ENCODE measurements at places on chromosomes 4 and X.

DNA sequence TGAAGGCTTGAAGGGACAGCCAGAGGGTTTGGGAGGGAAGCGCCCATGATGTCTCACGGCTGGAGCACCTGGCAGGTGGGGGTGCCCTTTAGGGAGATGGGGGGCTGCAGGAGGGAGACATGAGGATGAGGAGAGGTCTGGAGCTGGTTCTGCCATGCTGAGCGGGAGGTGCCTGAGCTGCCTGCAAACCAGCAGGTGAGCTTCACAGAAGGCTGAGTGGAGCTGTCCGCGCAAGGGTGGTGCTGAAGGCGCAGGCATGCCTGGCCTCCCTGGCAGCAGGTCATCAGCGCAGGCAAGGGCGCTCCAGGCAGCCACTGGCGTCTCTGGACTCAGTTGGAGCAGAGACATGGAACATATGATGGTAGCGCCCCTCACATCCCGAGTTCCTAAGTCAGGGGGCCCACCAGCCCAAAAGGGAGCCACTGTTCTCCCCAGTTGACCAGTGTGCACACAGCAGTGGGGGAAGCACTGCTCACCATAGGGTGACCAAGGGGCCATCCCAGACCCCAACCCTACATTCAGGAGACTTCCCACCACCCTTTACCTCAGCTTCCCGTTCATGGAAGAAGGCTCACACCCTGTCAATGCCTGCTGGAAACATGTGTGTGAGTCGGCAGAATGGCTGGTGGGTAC, 25.8 kb downstream of the ADRA2C start:
- no peak for DNase-seq

DNA sequence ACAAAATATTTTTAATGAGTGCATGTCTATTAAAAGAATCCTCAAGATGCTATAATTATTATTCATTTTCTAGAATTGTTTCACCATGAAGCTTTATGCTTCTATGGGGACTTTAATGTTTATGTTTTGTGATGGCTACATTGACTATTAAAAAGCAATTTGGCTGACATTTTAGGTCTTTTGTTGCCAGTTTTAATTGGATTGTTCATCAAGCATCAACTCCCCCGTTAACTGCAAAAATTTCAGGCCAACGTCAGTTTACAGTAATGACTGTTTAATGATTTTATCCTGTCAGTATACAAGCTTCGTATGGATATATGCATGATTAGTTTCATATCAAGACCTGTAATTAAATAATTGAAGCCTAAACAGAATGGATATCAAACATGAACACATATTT, 422.8 kb downstream of the SH2D1A start:
- DNase-seq: no peak

DNA sequence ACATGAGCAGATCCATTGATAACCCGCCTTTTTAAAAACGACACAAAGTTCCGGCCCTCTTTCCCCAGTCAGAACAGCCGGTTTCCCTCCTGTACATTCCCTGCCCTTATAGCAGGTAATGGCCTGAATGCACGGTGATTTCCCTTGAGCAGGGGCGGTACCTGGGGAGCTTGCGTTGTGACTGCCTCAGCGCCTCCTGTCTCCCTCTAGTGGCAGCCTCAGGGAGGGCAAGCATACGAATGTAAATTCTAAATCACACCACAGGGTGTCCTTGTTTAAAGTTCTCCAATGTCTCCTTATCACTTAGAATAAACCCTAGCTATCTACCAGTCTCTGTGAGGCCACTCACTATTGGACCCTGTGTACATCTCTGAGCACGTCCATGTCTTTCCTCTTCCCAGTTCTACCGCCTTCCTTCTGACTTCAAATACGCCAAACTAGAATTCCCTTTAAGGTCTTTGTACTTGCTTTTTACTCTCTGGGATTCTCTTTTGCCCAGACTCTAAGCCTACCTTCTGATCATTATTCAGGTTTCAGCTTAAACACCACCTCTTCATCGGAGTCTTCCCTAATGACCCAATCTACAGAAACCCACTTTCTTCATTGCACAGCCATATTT, 18.4 kb upstream of the LDB2 start:
- DNase-seq: no peak

- DNase-seq: no peak
These were observed 59.9 kb downstream of the UGT2A3 start for GRCh38 chr4:68891678-68892077.

DNA sequence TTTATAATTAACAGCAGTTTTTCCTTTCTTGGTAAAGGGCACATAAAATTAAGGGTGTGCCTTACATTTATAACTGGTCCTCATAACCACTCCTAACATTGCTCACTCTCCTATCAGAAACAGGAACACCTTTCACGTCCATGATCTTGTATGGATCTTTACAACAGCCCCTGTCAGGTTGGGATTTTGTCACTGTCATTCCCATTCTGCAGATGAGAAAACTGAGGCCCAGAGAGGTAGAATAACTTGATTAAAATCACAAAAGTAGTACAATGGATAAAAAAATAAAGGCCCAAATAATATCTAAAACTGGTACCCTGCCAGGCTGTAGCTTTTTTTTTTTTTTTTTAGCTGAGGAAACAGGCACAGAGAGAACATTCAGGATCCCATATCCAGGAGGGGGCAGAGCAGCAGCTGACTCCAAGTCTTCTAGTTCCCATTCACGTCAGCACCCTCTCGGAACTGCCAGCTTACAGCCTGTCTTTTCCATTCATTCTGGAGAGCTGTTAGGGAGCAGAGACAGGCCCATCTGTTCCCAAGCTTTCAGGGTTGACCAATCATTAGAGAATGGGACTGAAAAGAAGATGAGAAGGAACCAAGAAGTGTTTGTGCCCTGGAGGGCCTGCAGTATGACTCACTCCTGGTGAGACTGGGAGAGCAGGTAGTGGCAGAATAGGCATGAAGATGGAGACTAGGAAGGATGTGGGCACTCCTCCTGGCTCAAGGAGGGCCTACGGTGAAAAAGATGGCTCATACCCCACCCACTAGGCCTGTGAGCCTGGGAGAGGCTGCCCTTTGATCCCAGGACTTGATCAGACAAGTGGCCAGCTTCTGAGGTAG, 7.3 kb downstream of the SUV39H1 start:
- DNase-seq: no peak

DNA sequence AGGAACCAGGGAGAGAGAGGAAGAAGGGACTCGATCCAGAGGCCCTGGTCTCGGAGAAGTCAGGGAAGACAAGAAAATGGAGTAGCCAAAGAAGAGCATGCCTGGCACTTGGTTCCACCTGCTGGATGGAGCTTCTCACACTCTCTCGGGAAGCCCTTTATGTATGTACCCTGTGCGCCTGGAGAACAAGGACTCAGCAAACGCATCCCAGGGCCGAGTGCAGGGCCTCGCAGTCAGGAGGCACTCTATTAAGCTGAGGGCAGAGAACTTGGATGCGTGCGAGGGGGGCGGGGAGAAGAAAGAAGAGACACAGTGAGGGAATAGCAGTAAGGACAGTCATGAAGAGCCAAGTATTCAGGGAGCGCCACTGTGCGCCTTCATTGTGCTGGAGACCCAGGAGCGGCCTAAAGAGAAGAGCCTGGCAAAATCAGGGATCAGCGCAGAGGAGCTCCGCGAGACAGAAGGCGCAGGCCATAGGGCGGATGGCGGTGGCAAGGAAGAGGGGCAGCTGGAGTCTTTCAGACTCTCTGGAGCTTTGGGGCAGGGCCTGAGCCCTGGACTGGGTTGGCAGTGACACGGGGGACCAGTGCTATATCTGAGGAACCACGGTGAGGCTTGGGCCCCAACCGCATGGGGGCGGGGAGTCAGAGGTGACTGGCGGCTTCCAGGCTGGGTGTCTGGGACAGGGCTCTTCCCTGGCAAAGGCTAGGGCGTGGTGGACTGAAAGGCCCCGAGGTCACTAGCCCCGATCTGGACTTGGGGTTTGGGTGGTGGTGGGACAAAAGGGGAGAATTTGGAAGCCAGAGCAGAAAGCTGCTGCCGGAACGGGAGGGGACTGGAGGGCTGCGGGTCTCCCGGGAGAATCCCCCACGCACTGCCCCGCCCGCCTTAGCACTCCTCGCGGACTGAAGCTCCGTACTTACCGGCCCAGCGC, 1.9 kb upstream of the SEPTIN6 start:
- DNase-seq: no peak

GRCh38 chr4:19256823-19257222, 994.9 kb upstream of the SLIT2 start:
- no peak for DNase-seq

- DNase-seq: no peak
These were observed 1118.7 kb downstream of the SH3BGRL start for GRCh38 chrX:82320569-82320968.

GRCh38 chr4:62271107-62271506, 1071.0 kb downstream of the ADGRL3 start:
- no peak for DNase-seq

- DNase-seq: no peak
These were observed 22.5 kb downstream of the TCEAL1 start for GRCh38 chrX:103651151-103651773.

GRCh38 chrX:103779141-103779789, 2.6 kb downstream of the PLP1 start:
- no peak for DNase-seq

- no peak for DNase-seq
These were observed 529 bp upstream of the UBA6 start for GRCh38 chr4:67701517-67701850.

- no peak for DNase-seq
These were observed 114.3 kb upstream of the CPEB2 start for GRCh38 chr4:14887842-14888433.

DNA sequence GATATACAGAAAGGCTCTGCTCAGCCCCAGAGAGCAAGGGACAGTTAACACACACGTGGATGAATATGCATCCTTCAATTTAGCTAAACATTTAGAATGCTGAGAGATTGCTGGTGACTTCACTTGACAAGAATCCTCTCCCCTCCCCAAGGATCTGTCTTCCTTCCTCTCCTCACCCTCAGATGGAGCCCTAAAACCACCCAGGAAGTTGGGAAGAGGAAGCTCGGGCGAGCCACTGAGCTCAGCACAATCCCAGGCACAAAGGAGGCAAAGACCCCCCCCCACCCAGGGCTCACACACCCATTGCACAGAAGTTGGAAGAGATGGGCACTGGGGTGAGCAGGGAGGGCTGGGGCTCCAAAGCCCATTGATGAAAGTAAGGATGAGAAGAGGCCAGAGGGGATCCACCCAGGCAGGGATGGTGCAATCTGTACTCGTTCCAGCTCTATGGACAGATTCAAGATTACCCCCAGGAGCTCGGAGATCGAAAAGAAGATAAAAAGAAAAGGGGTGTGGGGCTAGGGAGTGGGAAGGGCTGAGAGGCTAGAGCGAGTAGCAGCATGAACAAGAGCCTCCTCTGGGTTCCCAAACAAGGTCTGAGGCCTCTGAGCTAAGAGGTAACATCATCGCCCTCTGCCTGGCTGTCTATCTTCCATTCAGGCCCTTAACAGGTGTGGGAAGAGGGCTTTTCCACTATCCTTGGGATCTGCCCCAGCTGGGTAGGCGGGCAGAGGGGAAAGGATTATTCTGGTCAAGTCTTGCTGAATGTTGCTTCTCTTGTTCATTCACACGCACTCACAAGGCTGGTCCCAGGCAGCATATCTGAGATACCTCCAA, 1.2 kb downstream of the TFE3 start:
- peak; percentile 36 for DNase-seq

GRCh38 chr4:8646296-8647093, 53.9 kb downstream of the CPZ start:
- no peak for DNase-seq

DNA sequence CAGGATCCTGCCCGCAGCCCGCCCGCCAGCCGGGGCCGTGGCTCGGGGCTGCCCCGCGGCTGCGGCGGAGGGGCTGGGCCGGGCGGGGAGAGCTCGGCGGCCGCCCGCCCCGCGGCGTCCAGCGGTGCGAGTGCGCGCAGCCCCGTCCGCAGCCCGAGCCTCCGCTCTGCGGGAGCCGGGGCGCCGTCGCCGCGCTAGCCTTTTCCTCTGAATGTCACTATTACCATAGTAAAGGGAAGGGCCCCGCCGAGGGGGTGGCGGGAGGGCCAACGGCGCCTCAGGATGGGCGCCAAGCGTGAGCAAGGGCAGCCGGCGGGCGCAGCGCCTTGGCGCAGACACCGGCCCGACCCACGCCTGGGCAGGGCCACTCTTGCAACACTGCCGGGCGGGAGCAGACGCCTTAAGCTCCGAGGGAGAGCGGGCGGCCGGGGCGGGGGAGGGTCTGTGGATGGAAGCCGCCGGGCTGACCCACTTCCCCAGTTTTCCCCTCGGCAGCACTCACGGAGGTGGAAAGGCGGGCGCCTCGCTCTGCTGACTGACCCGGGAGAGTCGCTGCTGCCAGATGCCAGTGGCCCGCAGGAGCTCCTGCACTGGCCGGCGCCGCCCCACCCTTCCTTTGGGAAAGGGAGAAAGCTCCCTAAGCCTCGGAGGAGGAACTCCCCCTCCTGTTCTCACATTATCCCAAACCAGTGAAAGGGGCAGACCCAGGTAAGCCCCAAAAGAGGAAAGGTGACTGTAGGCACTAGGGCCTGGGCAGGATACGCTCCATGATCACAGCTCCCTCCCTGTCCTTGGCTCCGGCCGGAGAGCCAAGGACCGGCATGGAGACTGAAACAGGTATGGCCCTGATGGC, 329.4 kb downstream of the HNRNPD start:
- peak; percentile 12 for DNase-seq

DNA sequence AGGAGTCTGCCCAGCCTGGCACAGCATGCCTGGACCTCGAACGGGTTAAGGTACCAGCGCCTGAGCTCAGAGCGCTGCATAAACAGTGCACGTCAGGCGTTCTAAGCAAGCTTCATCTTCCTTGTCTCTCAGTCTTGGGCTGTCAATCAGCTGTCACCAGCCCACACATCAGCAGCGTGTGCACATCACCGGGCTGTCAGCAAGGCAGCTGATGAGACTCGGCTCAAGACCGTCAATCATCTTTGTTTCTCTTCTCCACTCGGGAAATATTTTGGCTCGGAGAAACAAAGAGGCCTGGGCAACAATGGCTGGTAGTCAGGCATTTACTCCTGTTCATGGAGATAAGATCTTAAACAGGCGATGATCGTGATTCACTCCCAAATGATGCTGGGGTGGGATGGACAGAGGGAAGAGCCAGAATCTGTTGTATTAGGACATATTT, 141.3 kb downstream of the LDB2 start:
- no peak for DNase-seq

DNA sequence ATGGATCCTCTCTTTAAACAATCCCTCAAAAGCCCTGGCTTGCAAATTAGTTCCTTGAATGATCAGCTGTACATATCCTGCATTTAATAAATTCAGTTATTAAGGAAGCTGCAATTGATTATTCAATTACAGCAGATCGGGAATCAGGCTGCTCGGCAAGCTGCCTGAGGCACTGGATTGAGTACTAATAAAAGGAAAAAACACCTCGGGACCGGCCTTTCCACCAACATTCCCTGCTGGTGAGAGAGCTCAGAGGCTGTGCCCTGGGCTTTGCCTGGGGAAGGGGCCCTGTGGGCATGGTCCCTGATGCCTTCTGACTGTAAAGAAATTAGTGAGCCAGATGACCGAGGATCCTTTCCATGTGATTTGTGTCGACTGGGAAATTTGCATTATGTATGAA, 69.2 kb downstream of the SORCS2 start:
- DNase-seq: no peak

DNA sequence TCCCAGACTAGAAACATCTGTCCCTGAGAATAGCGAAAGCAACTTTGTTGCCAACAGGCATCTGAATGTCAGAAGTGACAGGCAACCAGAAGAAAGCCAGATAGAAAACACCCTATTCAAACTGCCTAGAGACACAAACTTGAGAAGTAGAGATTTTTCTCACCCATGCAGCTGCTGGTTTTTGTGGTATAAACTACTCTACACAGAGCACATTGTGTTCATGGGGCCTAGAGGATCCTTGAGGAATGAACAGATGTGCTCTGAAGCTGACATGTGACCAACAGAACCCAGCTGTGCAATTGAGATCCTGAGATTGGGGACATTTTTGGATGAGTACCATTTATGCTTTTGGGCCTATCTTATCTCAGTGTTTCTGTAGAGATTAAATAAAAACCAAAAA, 63.6 kb upstream of the NRK start:
- peak; percentile 21 for DNase-seq

- no peak for DNase-seq
These were observed 790.1 kb downstream of the DMD start for GRCh38 chrX:32421266-32421665.

Data from skeletal muscle cell (primary cell).